HS-5 (cell line): ENCODE measurements at places on chromosomes 6 and 20.

- DNase-seq, result no peak
Measured at GRCh38 chr20:21388566-21388965, 8.8 kb downstream of the NKX2-4 start.

DNA sequence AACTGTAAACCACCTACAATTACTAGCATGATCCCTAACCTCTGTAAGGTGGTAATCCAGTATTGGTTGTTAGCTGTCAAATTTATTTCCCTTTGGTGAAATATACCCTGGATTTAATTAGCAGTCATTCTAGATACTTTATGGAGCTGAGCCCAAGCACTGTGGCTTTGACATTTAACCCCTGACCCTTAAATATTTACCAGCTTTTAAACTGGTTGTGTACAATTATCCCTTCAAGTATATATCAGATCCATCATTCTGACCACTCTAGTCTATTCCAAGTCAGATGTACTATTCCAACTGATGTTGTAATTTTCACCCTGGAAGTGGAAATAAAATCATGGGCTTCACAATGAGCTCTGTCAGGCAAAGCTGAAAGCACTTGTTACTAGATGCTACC is 229.6 kb downstream of the FOXC1 start:
- no peak for DNase-seq

- no peak for DNase-seq
Measured at GRCh38 chr6:160040055-160040454, 71.2 kb downstream of the IGF2R start.

GRCh38 chr6:169830876-169831275 is 79.5 kb downstream of the ERMARD start:
- no peak for DNase-seq

GRCh38 chr6:70673054-70673453 is 5.4 kb downstream of the SMAP1 start:
- no peak for DNase-seq

DNA sequence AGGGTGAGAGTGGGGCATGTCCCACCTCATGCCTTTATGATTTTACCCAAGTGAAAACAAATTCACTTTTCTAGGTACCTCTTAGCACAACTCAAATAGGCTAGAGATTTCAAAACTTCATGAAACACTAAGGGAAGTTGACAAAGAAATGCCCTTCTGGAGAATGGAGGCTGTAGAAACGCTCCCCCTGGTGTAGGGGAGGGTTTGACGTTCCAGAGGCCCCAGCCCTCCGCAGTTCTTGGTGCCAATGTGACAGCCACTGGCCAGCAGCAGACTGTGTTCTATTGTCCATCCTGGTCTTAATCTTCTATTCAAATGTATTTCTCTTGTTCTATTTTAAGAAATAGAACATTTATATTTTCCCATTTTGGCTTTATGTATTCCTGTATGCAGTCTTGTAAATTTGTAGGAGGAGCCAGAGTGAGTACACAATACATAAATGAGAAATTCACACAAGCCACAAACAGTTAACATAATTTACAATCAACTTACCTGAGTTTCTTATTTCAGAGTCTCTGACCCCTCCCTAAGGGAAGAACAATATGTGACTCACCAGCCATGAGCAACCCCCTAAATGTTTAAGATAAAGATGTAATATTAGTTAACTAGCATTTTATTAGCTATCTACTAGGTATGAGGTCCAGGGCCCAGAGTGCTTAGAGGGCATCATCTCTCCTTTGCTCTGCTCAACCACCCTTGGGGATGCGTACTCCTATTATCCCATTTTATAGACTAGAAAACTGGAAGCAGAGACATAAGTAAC is 8.8 kb upstream of the MUC21 start:
- no peak for DNase-seq
